ENCODE measurements at places on chromosomes 7 and 10.

GRCh38 chr10:17659365-17659764 is 15.4 kb downstream of the STAM start:
- DNase-seq, result no peak

DNA sequence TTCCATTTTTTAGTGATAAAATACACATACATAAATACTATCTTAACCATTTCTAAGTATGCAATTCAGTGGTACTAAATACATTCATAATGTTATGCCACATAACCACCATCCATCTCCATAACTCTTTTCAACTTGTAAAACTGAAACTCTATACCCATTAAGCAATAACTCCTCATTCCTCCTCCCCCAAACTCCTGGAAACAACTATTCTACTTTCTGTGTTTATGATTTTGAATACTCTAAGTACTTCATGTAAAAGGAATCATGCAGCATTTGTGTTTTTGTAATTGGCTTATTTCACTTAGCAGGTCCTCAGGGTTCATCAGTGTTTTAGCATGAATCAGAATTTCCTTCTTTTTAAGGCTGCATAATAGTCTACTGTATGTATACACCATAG is 131.8 kb downstream of the TES start:
- DNase-seq, result no peak

DNA sequence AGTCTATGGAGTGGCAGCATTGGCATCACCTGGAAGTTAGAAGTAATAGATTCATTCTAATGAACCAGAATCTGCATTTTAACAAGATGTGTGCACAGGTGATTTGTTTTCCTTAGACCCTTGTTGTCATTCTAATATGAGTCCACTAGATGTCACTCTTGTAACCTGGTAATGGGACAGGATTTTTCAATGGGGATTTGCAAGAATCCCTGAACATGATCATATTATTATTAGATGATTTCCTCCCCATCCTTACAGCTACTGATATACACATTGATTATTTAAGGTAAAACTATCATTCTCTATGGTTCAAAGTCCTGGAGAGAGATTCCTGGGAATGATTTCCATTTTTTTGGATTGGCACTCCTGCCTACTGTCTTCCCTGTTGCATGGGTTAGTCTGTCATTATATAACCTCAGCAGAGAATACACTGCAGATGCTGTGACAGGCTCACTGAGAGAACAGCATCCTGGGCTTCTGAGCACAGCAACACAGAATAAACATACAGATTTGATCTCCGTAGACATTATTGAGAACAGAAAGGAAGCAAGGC is 194.9 kb downstream of the SUGCT start:
- peak; percentile 37 for DNase-seq

GRCh38 chr10:106508950-106509349 is 655.6 kb downstream of the SORCS1 start:
- no peak for DNase-seq

GRCh38 chr10:34206935-34207268 is 608.2 kb downstream of the PARD3 start:
- no peak for DNase-seq
